ENCODE measurements at places on chromosomes 4 and X.

GRCh38 chr4:118373614-118374255 lies 20.9 kb upstream of the PRSS12 start:
- DNase-seq, result no peak

DNA sequence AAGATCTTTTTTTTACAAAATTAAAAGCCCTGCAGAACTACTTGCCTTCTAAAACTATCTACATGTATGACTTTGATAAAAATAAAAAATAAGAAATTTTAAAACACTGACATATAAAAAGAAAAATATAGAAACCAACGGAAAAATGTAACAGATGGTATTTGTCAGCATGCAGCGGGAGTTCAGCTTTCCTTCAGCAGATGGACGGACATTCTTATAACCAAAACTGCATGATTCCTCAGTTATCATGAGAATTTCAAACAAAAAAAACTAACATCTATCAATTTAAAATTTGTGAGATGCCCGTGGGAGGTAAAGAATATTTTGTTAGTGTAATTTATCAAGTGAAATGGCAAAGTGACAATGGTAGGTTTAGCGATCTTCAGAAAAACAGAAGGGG lies 23.2 kb downstream of the RWDD4 start:
- DNase-seq, result no peak

GRCh38 chr4:53196882-53197771 lies 168.7 kb downstream of the SCFD2 start:
- DNase-seq, result peak; percentile 46

- no peak for DNase-seq
Observed at GRCh38 chr4:25817059-25817681, 45.6 kb downstream of the SEL1L3 start.

DNA sequence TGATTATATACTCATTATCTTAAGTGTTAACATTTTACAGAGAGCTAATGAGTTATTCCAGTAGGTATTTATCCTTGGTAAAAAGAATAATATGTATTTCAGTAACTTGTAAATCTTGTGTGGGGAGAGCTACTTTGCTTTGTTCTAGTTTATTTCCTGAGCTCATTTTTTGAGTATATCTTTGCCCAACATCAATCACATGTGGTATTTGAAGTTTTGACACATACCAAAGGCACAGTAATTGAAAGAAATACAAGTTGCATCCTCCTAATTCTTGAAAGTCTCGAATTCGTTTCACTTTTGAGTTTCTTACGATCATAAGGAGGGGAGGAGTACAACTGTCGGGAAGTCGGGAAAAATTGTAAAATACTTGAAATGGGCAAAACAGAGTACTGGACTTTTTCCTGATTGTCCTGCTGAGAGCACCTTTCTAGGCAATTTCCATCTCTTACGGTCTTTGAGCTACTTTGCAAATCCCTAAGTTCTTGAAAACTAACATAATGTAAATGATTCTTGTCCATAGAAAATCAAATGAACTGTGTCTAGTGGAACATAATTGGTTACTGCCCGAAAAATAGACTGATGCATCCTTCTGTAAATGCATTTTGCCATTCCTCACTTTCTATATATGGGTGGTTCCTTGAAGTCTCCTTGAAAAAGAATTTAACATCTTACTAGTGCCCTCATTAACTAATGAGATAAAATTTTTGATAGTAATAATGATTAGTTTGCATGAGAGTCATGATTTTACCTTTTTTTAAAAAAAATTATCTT lies 20.6 kb downstream of the CLTRN start:
- DNase-seq, result no peak

DNA sequence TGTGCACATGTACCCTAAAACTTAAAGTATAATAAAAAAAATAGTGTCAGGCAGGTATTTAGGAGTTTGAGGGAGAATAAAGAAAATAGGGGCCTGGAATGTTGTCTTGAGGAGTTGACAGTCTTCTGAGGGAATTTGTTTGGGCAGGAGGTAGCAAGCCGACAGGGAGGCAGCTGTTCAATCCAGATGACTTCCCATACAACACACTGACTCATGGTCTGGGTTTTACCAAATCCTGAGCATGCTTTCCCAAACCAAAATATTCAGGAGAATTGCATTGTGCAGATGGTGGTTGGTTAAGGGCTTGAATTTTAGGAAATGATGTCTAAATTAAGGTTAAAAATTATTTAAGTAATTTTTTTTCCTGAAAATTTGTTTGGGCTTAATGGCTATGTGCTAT lies 430.0 kb downstream of the INPP4B start:
- DNase-seq, result no peak

DNA sequence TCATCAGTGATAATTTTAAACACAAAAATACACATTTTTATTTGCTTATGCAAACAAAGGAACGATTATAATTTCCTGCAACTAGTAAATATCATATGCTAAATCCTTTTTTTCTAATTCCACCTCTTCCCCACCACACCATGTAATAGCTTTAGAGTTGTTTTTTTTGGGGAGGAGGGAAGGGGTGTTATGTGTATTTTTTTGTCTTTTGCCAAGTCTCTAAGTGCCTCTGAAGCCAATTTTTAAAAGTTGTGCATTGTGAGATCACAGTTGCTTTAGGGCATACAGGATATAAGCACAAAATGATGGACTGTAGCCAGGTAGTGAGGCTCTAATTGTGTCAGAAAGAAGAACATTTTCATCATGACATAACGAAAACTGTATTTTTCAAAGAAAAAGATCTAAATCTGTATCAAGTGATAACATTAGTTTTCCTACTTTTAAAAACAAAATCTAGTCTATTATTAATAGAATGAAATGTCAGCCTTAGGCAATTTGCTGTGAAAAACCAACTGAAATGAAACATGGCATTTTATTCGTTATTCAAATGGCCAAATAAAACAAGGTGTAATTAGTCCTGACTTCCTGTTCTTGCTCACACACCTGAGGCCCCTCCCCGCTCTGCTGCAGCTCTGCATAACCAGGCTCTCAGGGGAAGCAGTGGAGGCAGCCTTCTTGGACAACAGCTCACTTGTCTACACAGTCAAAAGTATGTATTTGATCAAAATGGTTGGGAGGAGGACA lies 157.4 kb downstream of the PALLD start:
- peak; percentile 48 for DNase-seq

DNA sequence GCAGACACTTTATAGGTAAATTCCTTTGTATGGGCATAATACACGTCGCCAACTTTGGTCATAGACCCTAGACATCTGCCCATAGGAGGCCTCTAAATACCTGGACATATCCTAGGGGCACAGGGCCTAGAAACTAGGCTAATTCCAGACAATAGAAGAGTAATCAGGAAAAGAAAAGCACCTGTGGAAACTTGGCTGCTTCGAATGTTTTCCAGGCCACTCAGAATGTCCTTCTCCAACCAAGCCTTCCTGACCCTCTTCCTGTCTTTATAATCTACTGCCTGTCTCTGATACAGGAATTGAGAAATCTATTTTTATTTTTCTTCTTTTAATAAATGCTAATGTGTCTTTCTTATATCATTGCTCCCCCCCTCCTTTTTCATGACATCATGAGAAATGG lies 493.1 kb downstream of the IL15 start:
- DNase-seq, result no peak

DNA sequence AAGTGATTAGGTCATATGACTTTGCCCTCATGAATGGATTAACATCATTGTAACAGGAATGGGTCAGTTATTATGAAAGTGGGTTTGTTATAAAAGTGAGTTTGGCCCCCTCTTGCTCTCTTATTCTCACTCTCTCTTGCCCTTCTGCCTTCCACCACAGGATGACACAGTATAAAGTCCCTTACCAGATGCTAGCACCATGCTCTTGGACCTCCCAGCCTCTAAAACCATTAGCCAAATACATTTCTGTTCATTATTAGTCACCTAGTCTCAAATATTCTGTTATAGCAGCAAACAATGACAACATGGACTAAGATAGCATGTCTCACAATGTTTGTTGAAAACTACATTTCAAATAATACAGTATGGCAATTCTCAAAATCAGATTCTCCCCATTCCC lies 59.7 kb downstream of the RWDD4 start:
- DNase-seq, result no peak

DNA sequence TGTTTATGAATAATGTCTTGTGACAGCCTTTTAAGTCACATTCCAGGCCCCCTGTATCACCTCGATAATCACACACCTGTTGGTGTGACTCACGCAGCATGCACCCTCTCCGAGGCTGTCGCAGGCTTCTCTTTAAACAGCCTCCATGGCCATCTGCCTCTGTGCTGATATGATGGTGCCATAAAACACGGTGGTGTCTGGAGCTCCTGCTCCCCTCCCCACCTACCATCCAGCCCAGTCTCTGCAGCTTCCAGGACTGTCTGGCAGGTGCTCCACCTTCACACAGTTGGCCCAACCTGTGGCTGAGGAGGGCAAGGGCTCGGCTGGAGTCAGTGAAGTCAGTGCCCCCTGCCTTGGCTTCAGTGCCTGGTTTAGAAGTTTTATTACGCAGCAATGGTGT lies 173.8 kb upstream of the RPL34 start:
- no peak for DNase-seq

GRCh38 chr4:178665916-178666315 lies 1223.7 kb upstream of the AGA start:
- no peak for DNase-seq

- no peak for DNase-seq
Observed at GRCh38 chrX:74420196-74421035, 877 bp upstream of the SLC16A2 start.

- DNase-seq, result no peak
Observed at GRCh38 chrX:38627683-38628082, 66.3 kb downstream of the TSPAN7 start.

- DNase-seq, result no peak
Observed at GRCh38 chrX:26653050-26653449, 437.1 kb downstream of the MAGEB5 start.

DNA sequence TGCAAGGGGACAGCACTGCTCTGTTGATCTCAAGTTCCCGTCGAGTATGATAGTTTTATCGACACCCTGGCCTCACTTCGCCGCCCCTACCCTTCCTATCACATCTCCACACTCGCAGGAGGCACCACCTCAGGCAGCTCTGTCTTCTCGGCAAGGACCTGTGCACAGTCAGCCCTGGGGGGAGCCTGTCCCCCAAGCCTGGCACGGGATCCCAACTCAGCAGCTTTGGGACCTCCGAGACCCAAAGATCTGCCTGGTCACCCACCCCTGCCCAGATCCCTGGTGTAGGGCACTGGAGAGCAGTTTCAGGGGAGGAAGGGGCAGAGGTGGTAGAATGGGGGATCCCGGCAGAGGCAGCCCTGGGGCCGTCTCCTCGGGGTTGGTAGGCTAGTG lies 18.0 kb upstream of the UBA1 start:
- no peak for DNase-seq

DNA sequence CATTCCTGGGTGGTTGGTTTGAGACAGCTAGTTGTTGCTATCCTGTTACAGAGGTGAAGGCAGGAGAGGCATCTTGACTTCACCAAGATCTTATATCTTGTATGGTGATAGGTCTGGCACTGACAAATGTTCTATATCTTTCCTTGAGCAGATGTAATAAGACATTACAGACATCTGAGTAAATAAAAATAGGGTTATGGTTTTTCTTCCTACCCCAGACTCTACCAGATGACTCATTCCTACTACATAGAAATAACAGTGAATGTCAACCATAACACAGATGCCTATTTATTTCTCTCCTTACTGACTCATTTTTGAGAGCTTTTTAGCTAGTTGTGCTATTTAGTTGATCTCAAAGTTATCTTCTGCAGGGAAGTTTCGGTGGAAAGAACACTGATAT lies 21.9 kb downstream of the HNRNPH2 start:
- DNase-seq, result no peak

DNA sequence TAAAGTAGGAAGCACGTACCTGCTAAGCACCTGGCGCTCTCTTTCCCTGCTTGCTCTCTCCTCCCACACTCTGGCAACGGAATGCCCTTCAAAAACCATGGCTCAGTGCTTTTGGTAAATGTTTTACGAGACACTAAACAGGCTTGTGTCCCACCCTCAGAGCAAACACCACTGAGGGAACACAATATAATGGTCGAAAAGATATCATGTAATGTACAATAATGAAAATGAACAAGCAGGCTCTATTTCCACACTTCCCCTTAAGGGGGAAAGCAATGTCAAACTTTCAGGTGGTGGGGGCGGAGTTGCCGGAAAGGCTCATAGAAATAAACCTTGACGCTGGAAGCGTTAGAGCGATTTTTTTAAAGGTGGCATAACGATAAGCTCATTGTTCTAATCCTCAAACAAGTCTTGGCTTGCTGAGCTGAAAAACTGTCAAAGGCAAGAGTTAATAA lies 115.1 kb downstream of the RBM47 start:
- DNase-seq, result peak; percentile 79

DNA sequence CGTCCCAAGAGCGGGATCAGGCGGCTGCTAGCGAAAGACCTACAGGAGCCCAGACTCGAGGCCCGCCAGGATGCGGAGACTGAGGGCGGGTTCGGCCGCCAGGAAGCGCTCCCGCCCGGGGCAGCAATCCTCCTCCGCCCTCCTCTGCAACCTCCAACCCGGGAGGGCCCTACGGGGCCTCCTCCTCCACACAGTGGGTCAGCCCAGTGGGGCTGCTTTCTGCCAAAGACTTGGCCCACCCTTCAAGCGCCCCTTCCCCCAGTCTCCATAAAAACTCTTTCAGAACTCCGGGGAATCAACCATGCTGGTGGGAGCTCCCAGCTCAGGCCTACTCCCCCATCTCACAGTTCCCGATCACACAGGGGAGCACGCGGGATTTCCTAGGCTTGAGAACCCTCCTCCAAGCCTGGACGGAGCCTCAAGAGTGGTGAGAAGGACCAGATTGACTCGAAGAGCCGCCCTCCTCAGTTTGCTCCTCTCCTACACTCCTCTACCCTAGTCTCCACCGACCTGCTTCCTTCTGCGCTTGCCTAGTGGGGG lies 77.5 kb downstream of the RLIM start:
- no peak for DNase-seq

GRCh38 chr4:53576071-53576617 lies 15.1 kb downstream of the LNX1 start:
- DNase-seq, result no peak

GRCh38 chrX:3345281-3346191 lies 916 bp downstream of the MXRA5 start:
- no peak for DNase-seq

DNA sequence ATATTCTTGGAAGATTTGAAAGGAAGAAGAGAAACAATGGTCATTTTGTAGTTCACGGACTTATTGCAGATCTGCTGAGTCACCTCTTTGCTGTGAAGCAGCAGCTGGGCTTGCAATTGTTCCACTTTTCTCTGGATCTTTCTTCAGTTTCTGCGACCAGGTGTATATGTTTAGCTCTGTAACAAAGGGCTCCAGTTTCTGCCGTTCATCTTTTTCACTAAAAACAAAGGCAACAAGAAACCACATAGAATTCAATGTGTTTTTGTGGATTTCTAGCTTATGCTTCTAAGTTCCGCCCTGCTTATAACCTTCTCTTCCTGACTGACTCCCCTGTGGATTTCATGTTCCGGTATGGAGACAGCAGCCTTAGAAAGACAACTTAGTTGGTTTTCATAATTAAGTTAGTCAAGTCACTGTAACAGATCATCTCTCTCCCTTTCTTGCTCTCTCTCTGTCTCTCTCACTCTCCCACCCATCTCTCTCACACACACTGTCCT lies 121.6 kb upstream of the EPHA5 start:
- no peak for DNase-seq
